Neuronal stem cell (in vitro differentiated cells): ENCODE measurements at places on chromosomes 5 and 9.

DNA sequence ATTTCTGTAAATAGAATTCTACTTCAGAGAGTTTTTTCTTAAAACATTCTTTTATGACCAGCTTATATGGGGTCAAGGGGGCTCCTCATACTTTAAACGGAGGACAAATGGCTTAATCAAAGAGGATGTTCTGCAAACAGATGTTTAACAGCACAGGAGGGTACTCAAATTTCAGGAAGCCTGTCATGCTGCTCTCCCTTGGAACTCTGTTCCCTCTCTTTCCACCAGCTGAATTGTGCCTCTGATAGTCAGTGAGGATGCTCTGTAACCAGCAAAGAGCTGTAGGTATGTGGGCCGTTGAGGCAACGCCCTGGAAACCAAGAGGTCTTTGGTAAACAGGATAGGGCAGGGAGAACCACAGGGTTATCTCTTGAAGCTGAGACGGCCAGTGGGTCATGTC, 161.1 kb downstream of the C5orf15 start:
- no peak for DNase-seq

- no peak for DNase-seq
Observed at GRCh38 chr9:15221746-15222145, 85.3 kb downstream of the TTC39B start.

GRCh38 chr5:154523709-154524108, 45.7 kb upstream of the HAND1 start:
- no peak for DNase-seq

- DNase-seq, result no peak
Observed at GRCh38 chr9:93808115-93809029, 146.8 kb downstream of the BARX1 start.

GRCh38 chr5:139746691-139747582, 48.7 kb upstream of the PSD2 start:
- DNase-seq, result no peak

DNA sequence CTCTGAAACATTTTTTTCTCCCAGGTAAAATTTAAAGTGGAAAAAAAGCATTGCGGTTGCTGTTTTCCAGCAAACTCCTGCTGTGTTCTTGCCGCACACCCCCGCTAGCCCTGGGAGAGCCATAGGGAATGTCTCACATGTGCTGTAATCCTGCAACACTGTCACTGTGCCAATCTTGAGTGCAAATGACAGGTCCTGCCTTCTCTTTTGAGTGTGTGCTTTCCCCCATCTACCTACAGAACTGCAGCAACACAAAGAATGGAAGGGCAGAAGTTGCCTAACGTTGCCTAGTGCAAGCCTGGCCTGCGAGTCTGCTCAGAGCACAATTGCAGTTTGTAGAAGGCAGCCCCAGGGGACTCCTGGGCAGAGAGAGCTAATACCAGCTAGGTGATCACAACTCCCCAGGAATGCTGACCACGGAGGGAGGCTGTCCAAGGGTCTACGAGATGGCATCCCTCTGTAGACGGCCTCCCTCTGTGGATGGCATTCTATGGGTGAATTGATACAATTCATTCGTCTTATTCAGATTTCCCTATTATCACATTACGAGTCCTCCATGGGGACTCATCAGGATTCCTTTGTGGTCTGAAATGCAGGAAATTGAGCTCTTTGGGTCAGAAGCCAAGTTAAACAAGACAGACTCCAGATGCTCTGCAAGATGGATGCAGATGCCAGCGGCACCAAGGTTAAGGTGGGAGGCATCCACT, 172.6 kb upstream of the S1PR3 start:
- DNase-seq, result peak; percentile 1

DNA sequence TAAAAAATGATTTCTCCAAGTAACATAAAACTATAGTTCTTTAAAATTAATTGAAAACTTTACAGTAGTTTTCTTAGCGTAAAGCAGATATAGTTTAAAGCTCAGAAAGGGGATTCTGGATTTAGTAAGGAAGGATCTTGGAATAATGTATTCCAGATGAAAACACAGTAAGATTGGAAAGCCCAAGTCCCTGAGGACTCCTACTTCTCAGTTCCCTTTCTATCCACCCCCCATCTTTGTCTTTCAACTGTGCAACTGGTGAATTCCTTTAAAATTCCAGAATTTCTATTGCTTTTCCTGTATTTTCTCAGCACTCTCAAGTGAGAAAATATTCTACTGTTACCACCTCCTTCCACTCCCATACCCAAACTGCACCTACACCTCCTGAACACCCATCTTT, 184.5 kb upstream of the FBN2 start:
- no peak for DNase-seq

DNA sequence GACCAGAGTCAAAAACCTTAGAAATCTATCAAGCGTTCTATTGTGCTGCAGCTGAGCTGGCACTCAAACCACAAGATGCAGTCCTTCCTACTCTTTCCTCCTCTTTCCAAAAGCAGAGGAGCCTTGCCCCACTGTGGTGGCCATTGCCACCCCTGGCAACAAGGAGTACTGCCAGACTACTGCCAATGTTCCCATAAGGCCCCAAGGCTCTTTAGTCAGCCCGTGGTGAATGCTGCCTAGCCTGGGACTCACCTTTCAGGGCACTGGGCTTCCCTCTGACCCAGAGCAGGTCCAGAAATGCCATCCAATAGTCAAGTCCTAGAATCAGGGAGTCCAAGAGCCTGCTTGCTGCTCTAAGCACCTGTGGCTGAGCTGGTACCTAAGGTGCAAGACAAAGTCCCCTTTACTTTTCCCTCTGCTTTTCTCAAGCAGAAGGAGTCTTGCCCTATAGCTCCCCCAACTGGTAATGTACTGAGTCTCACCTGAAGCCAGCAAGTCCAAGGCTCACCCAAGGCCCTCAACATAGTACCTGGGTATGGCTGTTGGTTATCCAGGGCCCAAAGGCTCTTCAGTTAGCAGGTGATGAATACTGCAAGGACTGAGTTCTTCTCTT, 219.4 kb downstream of the ATPSCKMT start:
- DNase-seq, result peak; percentile 27

DNA sequence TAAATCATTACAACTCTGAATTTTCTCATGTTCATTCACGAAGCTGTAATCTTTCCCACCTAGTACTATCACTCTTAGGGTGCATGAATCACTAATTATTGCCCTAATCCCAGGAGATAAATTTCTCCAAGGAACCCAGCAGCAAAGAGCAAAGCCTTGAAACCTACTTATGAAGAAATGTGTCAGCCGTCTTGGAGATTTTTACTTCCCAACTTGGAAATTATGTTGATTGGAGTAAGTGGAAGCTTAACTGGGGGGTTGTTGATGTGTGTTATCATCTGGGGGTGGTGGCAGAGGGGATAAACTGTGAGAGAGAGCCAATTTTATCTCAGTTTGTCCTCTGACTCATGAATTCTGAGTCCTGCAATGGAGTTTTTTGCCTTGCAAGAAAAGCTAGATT, 440.5 kb upstream of the WWC1 start:
- DNase-seq, result no peak

DNA sequence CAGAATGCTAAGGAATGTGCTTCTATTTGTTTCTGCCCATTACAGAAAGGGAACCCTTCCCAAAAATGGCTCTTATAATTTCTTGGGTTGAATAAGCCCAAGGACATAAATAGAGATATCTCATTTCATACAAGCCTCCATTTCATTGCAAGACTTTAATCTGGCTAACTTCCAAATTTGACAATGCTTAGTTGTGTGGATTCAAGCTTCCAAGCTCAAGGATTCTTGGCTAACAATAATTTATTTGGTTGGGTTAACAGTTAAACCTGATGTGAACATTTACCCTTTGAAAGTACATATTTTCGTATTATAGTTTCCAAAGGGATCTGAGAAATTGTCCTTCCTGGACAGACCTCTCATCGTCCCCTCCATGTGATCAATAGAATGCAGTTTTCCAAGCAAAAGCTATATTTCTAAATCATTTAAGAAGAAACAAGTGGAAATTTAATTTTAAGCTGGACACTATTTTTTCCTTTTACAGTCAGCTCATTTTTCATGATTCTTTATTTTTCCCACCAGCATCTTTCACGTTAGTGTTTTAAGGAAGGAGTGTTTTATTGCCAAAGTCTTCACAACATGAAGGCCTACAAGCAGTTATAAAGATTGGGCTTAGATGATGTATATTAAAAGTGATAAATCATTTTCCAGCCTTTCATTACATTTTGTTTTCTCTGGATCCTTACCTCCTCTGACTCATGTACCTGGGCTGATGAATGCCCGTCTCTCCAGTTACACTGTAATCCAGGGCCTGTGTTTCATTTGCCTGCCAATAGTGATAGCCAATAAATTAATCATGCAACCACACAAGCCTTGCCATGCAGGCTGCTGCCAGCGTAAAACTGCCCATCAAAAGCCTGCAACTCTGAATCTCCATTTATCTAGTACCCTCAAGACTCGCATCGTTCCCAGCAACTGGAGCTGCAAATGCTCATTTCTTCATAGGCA, 176.7 kb downstream of the NTRK2 start:
- DNase-seq, result no peak

GRCh38 chr5:57666582-57666981, 184.0 kb upstream of the ACTBL2 start:
- no peak for DNase-seq

- DNase-seq, result no peak
Observed at GRCh38 chr5:72555871-72556270, 48.7 kb upstream of the ZNF366 start.

- no peak for DNase-seq
Observed at GRCh38 chr5:15844253-15844652, 335.3 kb downstream of the MARCHF11 start.

- DNase-seq, result no peak
Observed at GRCh38 chr9:83346655-83347420, 191.4 kb downstream of the FRMD3 start.

DNA sequence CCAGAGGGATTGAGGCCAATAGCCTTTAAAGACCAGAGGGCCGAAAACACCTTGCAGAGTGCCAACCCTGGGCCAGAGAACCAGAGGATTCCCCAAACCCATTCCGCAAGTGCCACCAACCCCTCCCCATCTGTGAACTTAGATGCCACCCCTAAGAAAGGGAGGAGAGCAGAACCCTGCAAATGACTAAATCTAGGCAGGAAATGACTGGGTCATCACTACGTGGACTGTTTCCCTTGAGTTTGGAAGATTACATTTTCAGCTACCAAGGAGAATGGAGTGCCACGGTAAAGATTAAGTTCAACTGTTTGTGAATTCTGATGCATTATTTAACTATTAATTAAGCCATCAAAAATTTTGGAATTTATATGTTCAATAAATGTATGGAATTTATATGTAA, 142.8 kb downstream of the ENC1 start:
- no peak for DNase-seq

GRCh38 chr5:138053554-138053953, 20.7 kb upstream of the FAM13B start:
- DNase-seq, result no peak

- DNase-seq, result no peak
Observed at GRCh38 chr9:80632041-80632440, 1057.3 kb downstream of the TLE1 start.

DNA sequence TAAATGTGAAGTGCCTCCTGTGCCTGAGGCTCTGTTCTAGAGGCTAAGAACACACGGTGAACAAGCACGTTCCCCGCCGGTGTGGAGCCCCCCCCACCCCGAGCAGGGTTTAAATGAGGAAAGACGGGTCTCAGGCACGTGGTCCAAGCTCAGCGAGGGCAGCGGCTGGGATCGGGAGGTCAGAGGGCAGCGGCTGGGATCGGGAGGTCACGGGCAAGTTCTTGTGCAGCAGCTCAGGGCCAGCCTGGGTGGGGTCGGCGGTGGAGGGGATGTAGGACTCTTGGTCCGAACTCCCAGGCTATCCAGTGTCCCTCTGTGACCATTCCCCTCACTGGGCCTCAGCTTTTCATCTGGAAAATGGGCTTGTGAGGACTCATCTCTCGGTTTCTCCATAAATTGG, 2.7 kb upstream of the GBGT1 start:
- no peak for DNase-seq

DNA sequence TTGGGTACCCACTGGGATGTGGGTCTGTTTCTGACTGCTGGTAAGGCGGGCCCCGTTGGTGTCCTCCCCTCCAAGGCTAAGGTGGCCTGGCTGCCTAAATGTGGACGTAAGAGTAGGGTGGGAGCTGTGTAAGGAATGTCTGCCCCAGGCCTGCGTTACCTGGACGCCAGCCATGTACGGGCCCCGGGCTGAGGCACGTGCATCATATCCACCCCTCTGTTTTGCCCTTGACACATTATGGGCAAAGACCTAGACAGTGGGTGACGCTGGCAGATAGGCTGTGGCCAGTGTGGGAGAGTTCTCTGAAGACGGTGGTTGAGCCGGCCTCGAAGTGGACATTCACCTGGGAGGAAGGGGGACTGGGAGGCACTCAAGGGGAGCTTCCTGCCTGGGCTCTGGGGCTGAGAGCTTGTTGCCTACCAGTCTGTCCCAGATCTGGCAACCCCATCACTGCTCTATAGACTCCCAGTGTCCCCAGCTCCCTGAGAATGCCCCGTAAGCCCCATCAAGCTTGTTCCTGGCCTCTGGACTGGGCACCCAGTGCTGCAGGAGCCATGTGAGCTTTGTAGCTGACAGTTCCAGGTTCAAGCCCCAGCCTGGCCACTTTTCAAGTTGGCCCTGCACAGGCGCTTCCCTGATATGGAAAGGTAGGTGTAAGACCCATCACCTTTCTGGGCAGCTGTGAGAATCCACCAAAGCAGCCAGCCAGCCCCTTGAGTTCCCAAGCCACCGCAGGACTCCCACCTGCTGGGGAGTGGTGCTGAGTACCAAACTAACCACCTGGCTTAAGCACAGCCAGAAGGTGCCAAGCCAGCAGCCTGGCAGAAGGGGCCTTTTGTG, 3.2 kb upstream of the PRR7 start:
- no peak for DNase-seq

GRCh38 chr9:128026773-128027541, 40.2 kb downstream of the NAIF1 start:
- no peak for DNase-seq

DNA sequence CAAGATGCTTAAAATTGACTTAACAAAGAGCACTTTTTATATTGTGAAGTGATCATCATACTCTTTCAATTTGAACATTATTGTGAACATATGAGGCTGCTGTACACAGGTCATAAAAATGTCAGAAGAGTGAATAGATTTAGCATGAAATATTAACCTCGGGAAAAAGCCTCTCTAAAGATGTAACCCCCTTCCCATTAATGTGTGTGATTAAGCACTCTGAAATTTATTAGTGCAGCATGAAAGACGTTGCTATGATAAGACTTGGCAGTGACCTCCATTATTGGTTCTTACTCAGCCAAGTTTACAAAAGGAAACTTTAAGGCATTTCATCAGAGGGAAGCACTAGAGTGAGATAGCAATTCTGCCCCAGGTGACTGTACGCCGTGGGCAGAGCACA, 326.5 kb downstream of the NTRK2 start:
- no peak for DNase-seq

GRCh38 chr5:181190711-181191525, 14.1 kb downstream of the TRIM7 start:
- DNase-seq, result peak; percentile 70

GRCh38 chr9:4303006-4303405, 3.1 kb upstream of the GLIS3 start:
- DNase-seq, result no peak

DNA sequence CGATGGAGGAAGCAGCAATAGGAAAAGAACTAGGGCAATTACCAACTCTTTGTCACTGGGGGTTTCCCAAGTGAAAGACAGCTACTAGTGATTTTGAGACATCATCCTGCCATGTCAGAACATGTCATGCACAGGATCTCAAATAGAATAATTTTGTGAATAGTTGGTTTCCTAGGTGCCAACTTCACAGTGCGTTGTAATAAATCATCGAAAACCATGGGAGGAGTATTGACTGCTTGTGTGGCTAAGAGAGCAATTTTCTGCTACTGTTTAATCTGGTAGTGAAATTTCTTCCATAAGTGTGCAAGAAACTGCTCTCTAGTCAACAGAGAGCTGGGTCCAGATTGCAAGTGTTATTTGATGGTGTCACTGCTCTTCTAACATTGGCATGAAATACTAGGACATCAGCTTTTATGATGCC, 168.6 kb downstream of the NNT start:
- no peak for DNase-seq
